Esophagus (tissue), 2 donors: ENCODE measurements at places on chromosomes 6 and 20. TPM values are rescaled to one million over a fixed set of nuclear protein-coding genes. Genes with fewer than 3 reads are reported as not detected.

PRPF6 gene
- polyA plus RNA-seq, result 39.0 TPM

MED23 gene
- 12.8 TPM for polyA plus RNA-seq

GFRA4 gene
- polyA plus RNA-seq, result not detected

BHLHE23 gene
- polyA plus RNA-seq, result not detected

EPB41L1 gene
- 35.0 TPM for polyA plus RNA-seq

TPX2 gene
- polyA plus RNA-seq, result 9.1 TPM

C6orf132 gene
- 357 TPM for polyA plus RNA-seq

SMIM13 gene
- polyA plus RNA-seq, result 2.9 TPM

MACROD2 gene
- 0.64 TPM for polyA plus RNA-seq

RAET1L gene
- polyA plus RNA-seq, result 75.3 TPM

PPIL4 gene
- polyA plus RNA-seq, result 11.3 TPM

GRIK2 gene
- 0.08 TPM for polyA plus RNA-seq

GPR63 gene
- 0.28 TPM for polyA plus RNA-seq

SLC26A8 gene
- 0.04 TPM for polyA plus RNA-seq

FERMT1 gene
- polyA plus RNA-seq, result 10.9 TPM

HLA-DQA1 gene
- polyA plus RNA-seq, result 42.9 TPM

STMND1 gene
- polyA plus RNA-seq, result 0.53 TPM

GPLD1 gene
- polyA plus RNA-seq, result 0.29 TPM

THBS2 gene
- 2.5 TPM for polyA plus RNA-seq

THEMIS gene
- 0.22 TPM for polyA plus RNA-seq

MEI4 gene
- not detected for polyA plus RNA-seq

TBXT gene
- not detected for polyA plus RNA-seq

ADGB gene
- not detected for polyA plus RNA-seq

LIME1 gene
- polyA plus RNA-seq, result 24.5 TPM

TREM2 gene
- polyA plus RNA-seq, result 0.84 TPM

PACSIN1 gene
- polyA plus RNA-seq, result 0.04 TPM

LAMP5 gene
- 0.04 TPM for polyA plus RNA-seq

MTG2 gene
- polyA plus RNA-seq, result 19.4 TPM

COQ3 gene
- 12.8 TPM for polyA plus RNA-seq

HLA-DQB2 gene
- 11.9 TPM for polyA plus RNA-seq

DNAJC5 gene
- polyA plus RNA-seq, result 59.4 TPM

EEF1A2 gene
- polyA plus RNA-seq, result 7.3 TPM

COL11A2 gene
- polyA plus RNA-seq, result 0.38 TPM

SLC24A3 gene
- 6.5 TPM for polyA plus RNA-seq

ABHD16B gene
- 0.92 TPM for polyA plus RNA-seq

SEMG1 gene
- not detected for polyA plus RNA-seq

MPC1 gene
- polyA plus RNA-seq, result 53.0 TPM

OR2H1 gene
- polyA plus RNA-seq, result not detected

AURKA gene
- 8.7 TPM for polyA plus RNA-seq

CLPSL1 gene
- polyA plus RNA-seq, result not detected

SLC22A7 gene
- polyA plus RNA-seq, result not detected

BMP5 gene
- 0.15 TPM for polyA plus RNA-seq

OR2H2 gene
- polyA plus RNA-seq, result not detected

OPN5 gene
- polyA plus RNA-seq, result not detected

SLC25A27 gene
- 8.0 TPM for polyA plus RNA-seq

SLC17A1 gene
- polyA plus RNA-seq, result not detected

LTB gene
- polyA plus RNA-seq, result 3.0 TPM

ZSCAN9 gene
- polyA plus RNA-seq, result 4.4 TPM

MUC21 gene
- 912 TPM for polyA plus RNA-seq

LHFPL5 gene
- not detected for polyA plus RNA-seq

SLC22A23 gene
- polyA plus RNA-seq, result 12.5 TPM

NKAPL gene
- 0.53 TPM for polyA plus RNA-seq

STMN3 gene
- polyA plus RNA-seq, result 3.7 TPM

TTLL9 gene
- 0.12 TPM for polyA plus RNA-seq

ZBTB24 gene
- polyA plus RNA-seq, result 2.2 TPM

NTSR1 gene
- 0.02 TPM for polyA plus RNA-seq

OR12D3 gene
- not detected for polyA plus RNA-seq
